ENCODE measurements at places on chromosomes 4 and X.

GRCh38 chr4:110510955-110511544 is 35.1 kb downstream of the ENPEP start:
- DNase-seq = peak; percentile 87

DNA sequence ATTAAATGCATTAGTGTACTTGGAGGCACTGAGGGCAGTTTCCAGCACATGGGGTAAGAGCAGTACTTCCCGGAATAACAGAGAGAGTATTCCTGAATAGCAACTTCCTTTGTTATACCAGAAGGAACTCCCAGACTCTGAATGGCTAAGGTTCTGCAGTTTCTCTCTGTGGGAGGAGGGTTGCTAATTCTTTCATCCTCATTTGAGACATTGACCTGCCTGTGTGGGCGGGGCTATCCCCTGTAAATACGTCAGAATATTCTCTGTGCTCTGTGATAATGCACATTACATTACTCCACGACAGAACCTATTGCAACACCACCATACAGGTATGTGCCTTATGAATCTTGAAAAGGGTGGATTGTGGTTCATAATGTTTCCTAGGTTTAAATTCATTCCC is 52.7 kb downstream of the SPINK2 start:
- DNase-seq = peak; percentile 54

DNA sequence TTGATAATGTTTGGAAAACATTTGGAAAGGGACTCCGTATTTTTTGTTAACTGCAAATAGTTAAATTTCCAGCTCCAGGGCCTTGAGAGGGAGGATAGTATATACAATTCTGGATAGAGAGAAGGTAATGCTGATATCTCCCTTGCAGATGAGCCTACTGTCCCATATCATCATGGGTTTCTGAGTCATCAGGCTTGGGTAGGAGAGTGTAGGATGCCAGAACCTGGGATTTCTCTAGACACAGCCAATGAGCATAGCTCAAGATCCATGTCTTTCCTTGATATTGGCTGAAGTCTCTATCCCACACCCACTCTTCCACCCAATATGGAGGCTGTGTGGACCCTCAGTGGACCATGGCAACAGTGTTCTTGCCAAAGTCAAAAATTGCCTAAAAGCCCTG is 7.8 kb downstream of the FRMPD3 start:
- no peak for DNase-seq

- DNase-seq = no peak
Measured at GRCh38 chrX:17679820-17680219, 57.5 kb upstream of the SCML1 start.

GRCh38 chr4:142565771-142566170 is 280.3 kb downstream of the INPP4B start:
- no peak for DNase-seq

DNA sequence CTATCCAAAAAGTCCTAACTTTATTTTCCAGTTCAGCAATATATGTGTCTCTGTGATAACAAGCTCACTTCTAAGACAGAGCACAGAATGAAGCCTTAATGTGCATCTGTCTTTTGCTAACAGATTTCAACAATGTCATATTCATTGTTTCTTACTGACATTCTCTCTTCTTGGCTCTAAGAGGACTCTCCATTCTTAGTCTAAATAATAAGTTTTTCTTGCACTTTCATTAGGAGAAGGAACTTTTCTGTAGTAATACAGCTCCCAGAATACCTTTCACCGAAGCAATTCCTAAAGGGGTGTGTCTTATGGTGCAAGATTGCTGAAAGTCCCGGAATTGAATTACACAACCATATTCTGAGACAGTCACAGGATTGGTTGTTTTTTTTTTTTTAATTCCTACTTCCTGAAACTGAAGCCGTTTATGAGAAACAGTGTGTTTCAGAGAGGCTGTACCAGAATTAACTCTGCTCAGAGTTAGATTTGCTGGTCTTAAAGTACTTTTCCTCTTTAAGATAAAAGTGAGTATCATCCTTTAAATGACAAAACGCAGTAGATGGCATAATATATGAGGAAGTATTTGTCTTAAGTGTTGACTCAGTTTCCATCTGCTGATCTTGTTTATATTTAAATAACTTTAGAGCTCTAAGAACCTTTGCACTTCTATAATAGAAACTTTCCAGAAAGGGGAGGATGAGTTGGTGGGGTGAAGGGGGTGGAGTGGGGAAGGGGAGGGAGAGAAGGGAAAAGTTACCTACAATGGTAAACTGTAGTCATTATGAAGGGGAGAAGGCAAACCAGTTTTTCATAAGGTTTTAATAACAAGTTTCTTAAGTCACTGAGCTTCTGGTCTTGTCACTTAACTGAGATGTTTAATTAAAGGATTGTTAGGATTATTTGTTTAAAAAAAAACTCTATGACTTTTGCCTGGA is at the start of gene ALPK1:
TSS of gene ALPK1 (plus strand) at position 421 of the 932 bp plus-strand sequence.
- DNase-seq = peak; percentile 98

GRCh38 chrX:119231936-119232445 is 4.1 kb upstream of the PGRMC1 start:
- no peak for DNase-seq

GRCh38 chr4:24771241-24771640 is 24.1 kb upstream of the SOD3 start:
- DNase-seq = no peak

DNA sequence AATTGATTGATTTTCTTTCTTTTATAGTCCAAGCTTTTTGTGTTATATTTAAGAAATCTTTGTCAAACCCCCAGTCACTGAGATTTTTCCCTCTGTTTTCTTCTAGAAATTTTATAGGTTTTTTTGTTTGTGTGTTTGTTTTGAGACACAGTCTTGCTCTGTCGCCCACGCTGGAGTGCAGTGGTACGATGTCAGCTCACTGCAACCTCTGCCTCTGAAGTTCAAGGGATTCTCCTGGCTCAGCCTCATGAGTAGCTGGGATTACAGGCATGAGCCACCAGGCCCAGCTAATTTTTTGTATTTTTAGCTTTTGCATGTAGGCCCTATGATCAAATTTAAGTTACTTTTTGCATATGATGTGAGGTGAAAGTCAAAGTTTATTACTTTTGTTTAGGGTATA is 20.9 kb upstream of the FBXW7 start:
- DNase-seq = no peak

- DNase-seq = no peak
Measured at GRCh38 chrX:115892787-115893671, 277.5 kb upstream of the AGTR2 start.

GRCh38 chrX:102859550-102859871 is 77.6 kb upstream of the RAB40AL start:
- DNase-seq = no peak

GRCh38 chrX:9135901-9136510 is 102.1 kb upstream of the FAM9B start:
- no peak for DNase-seq

DNA sequence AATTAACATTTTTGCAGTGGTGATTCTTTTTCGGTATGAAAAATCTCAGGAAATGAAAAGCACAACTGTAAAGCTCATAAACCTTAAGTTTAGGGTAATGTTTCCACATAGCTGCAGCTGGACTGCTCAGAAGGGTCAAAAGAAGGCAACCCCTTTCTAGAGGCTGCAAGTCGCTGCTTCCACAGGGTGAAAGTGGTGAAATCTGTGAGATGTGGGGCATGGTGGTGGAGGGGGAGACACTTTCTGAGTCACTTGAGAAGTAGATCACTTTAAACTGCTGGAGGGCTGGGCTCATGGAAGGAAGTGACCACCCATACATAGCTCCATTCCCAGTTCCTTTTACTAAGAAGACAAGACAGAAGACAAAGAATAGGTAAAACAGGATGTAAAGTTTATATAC is 8.7 kb downstream of the SFRP2 start:
- no peak for DNase-seq

DNA sequence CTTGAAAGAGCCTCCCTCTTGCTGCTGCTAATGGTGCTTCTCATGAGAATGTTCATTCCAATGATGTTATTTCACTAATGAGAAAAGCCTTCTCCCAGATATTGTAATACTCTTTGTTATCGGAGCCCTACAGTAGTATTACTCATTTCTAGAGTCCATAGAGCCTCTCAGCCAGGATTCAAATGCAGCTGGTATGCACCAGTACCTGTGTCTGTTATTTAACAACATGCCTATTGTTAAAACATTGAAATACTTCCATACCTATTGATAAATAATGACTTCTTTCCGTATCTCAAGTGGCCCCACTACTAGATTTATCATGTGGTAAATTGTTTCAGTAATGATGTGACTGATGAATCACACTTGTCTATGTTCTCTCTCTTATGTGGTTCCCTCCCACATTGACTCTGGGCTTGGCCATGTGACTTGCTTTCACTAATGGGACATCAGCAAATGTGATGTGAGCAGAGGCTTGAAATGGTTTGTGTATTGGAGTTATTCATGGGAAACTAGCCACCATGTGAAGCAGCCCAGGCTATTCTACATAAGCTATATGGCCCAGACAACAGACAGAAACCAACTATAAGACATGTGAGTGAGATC is 207.6 kb downstream of the THOC2 start:
- DNase-seq = no peak

DNA sequence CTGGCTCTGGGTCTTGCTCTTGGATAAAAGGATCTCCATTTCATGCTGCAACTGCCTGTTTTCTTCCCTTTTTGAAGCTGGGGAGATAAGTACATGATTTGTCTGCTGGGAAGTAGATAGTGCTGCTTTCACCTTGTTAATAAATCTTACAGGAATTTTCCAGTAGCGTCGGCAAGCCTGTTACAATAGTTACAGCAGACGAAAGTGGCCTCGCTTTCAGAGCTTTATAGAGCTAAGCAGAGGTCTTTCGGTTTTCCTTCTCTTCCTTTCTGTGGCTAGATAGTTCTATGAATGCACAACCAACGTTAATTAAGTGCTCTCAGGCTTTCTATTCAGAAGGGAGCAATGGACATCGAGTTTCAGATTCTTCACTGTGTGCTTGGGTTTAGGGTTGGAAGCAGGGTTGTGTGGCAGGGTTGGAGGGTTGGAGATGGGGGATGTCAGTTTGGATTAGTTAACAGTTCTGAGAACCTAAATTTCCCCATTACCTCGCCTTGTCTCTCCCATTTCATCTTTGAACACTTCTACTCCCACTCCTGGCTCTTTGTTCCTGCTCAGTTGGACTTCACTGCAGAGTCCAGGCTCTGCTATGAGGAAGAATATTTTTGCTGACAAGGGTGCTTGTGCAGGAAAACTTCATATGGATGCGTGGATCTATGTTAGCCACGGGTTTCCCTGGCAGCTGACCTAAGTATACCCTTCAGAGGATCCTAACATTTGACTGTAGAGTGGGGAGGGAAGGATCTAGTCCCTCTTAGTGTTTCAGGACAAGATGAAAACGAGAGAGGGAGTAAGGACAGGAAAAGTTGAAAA is 237.9 kb downstream of the ARHGAP10 start:
- DNase-seq = peak; percentile 51

DNA sequence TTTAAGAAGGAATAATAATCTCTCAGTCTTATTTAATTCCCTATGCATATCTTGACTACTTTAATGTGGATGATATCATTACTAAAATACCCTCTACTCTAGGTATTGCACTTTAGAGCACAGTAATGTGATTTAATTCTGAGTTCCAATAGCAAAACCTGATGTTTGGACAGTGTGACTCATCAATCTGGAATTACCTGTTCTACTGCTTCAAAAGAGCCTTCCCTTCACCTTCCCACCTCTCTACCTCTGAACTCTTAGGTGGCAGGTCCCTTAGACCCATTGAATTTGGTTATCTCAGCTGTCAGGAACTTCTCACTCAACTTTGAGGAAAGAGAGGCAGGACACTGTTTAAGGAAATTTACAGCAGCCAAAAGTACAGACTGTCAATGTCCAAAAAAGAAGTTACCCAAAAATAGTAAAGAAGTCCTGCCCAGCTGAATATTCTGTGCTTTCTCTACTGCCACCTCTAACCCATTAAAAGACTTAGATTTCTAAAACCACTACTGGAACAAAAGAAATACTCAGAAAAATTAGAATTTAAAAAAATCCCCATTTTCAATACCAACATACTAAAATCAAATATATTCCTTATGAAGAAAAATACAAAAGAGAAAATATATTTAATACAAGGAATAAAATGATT is 123.1 kb upstream of the GPM6A start:
- no peak for DNase-seq

GRCh38 chr4:74357965-74358364 is 7.0 kb upstream of the EREG start:
- DNase-seq = no peak

GRCh38 chr4:134777606-134778005 is 576.0 kb upstream of the PABPC4L start:
- no peak for DNase-seq

DNA sequence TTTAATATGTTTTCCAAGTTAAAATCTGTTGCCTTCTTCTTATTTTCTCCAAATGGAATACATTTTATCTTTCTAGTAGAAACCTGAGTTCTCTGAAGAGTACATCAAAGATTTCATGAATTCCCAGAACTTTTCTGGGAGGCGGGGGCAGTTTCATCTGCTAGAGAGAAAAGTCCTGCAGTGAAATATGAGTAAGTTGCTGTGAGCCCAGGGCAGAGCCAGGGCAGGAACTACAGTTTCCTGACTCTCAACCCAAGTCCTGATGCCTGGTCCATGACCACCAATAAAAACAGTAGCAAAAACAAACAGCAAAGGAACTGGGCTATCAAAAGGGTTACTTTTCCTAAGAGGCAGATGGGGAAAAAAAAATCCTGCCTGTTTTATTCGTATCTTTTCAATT is 239.4 kb upstream of the CTSO start:
- no peak for DNase-seq

Data from suppressor macrophage treated with lipopolysaccharide for 1 hour (primary cell).